Cerebellar nuclear complex (tissue), 1 donor: ENCODE measurements at places on chromosomes 1 and 21.
A peak's percentile ranks its signal among the peaks of the same experiment; 100 is the strongest.

- DNase-seq, result no peak
Observed at GRCh38 chr1:206049919-206050600, 2.9 kb upstream of the RHEX start.

GRCh38 chr1:54094001-54094729, 40.8 kb downstream of the TCEANC2 start:
- no peak for DNase-seq

- DNase-seq, result no peak
Observed at GRCh38 chr1:19351873-19352272, 39.7 kb downstream of the SLC66A1 start.

DNA sequence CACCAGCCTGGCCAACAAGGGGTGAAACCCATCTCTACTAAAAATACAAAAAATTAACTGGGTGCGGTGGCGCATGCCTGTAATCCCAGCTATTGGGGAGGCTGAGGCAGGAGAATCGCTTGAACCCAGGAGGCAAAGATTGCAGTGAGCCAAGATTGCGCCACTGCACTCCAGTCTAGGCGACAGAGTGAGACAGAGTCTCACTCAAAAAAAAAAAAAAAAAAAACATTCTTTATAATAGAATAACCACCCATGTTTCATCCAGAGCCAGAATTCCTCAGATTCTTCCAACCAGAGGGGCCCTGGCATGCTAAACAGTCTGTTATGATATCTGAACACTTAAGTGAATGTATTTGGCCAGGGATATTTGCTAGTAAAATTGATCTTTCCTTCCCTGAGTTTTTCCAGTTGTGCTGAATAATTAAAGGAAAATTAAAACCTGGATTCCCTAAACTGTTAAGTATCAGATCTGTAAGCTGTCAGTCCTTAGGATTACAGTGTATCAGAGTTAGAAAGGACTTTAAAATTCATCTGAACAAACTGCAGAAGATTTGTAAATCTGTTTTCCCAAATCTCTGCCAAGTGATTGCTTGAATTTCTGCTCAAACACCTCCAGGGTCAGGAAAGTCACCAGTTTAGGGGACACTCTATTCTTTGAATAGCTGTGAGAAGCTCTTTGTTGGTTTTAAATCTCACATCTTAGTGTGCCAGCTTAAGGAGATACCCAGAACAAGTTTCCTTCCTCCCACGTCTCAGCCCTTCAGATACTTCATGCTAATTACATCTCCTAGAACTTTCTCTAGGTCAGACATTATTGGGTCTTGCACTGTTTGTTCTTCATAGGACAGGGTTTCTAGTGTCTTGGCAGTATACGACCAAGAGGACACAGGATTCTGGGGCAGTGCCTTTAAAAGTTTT, 84.6 kb upstream of the BMP8A start:
- no peak for DNase-seq

DNA sequence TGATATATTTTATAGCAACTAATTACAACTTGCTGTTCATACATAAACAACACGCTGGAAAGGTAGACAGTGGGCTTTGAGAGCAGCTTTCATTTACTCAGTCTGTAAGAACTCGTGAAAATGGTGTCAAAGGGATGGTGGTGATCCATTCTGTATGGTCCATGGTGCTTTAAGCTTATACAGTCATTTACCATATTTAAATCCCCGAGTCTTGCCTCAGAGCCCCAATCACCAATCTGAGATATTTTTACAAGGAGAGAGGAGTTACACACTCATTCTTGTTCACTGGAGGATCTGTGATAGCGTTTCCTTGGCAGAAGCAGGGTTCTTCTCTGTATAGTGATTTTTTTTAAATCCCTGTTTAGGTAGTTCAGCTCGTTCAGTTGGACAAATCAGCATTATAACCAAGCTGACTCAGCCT, 694.6 kb downstream of the USP25 start:
- peak; percentile 20 for DNase-seq

DNA sequence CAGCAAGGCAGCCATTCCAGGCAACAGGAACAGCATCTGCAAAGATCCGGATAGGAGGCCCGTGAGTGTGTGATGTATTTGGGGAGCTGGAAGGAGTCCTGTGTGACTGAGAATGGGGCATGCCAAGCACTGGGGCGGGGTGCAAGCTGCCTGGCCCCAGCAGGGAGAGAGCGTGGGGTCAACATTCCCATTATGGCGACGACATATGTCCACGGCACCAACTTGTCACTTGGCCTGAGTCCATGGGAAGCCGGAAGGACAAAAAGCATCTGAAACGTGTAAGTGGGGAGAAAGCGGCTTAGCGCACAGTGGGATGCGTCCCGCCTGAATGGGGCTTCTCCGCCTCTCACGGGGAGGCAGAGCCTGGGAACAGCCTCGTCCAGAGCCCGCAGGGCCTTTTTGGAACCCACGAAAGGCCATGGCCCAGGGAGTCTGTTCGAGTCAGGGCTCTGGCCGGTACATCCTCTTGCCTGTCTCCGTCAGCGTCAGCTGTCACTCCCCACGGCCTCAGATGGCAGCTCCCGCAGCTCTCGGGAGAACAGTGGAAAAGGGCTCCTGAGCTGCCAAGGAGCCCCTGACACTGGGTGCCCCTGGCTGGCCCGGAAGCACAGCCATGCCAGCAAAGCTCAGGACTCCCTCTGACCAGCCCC, 12.4 kb downstream of the EPHB2 start:
- DNase-seq, result no peak

DNA sequence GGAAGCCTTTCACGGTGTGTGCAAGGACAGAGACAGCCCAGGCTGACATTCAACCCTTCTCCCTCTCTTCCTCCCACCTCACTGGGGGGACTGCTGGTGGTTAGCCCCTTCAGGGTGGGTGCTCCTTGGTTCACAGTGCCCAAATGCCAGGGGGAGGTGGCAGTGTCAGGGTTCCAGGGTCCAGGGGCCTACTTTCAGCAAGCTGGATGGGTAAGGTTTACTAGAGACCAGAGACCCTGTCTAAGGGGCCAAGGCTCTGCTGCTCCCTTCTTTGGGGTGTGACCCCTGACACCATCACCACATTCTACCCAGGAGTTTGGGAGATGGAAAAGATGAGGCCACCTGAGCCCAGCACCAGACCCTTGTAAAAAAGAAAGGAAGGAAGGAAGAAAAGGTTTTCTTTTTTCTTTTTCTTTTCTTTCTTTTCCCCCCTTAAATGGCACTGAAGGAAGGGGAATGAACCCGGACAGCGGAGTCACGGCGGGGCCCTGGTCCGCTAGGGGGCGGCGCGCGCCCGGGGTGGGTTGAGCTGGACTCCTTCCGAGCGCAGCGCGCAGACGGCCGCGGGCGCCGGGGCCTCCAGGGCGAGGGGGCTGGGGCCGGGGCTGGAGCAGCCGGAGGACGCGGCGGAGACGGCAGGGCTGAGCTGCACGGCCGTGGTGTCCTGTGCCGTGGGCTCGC, 18.8 kb downstream of the KNCN start:
- DNase-seq, result no peak

GRCh38 chr1:9486466-9487140, 52.7 kb upstream of the SLC25A33 start:
- DNase-seq, result no peak

DNA sequence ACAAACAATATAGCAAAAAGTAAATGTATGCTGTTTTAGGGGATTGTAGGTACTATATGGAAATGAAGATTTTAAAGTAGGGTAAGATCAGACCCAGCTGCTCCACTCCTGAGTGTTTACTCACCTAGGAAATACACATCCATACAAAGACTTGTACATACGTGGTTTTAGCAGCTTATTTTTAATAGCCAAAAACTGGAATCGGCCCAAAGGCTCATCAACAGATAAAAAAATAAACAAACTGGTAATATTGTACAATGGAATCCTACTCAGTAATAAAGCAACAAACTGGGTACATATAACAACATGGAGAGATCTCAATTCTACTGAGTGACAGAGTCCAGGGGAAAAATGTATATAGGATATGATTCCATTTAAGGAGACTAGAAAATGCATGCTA, 179.2 kb upstream of the TMEM51 start:
- DNase-seq, result no peak

DNA sequence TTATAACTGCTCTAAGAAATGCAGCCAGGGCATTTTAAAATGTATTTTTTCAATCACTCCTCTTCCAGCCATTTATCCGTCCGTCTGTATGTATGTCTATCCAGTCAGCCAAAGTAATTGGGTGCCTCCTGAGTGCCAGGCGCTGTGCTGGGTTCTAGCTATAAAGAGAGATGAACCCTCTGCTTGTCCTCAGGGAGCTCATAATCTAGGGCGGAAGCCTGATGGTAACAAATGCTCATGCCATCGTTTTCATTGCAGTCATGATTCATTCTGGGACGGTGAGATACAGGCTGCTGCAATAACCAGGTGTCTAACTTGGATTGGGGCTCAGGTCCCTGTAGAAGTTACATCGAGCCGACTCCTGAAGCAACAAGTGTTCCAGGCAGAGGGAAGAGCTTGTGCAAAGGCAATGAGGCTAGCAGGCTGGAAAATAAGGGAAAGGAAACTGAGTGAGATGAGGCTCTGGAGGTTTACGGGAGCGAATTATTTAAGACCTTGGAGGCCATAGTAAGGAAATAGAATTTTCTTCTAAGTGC, 11.6 kb downstream of the IFI6 start:
- no peak for DNase-seq

DNA sequence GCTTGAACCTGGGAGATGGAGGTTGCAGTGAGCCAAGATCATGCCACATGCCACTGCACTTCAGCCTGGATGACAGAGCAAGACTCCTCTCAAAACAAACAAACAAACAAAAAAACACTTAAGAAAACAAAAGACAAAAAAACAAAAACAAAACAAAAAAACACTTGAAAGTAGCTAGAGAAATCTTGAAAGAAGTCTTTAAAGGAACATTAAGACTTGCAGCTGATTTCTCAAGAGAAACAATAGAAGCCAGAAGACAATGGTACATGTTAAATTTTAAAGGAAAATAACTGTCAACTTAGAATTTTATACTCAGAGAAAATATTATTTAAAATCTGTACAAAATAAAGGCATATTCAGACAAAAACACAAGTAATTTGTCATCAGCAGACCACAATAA, 71.3 kb downstream of the HLX start:
- no peak for DNase-seq

GRCh38 chr1:173347282-173347818, 129.8 kb upstream of the PRDX6 start:
- no peak for DNase-seq

DNA sequence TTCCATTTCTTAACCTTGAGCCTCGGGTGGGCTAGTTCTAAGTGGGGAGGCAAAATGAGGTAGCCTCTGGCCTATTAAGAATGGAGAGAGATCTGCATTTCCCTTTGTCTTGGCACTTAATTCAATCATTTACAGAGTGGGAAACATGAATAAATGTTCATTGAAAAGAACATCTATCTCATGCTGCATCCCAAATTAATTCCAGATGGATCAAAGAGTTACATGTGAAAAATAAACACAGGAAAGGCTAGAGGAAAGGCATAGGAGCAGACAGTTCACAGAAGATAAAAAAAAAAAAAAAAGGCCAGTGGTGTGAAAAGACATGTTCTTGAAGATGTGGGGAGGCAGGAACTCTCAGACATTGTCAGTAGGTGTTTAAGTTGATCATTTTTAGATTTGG, 35.7 kb upstream of the EPS8L3 start:
- DNase-seq, result no peak

DNA sequence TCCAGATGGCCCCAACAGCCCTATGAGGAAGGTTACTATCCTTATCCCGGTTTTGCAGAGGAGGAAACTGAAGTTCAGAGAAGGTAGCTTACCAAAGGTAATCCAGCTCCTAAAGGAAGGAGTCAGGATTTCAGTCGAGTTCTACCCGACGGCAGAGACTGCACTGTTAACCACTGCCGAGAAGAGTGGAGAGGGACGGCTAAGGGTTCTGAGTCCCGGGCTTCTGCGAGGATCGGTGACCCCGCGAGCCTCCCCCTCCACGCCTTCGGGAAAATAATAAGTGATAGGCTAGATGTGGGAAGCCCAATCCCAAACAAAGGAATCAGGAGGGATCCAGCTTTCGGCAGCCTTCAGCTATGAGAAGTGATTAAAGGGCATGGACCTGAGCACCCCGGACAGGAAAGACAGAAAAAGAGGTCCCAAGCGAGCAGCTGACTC, 587 bp downstream of the TMEM53 start:
- no peak for DNase-seq

DNA sequence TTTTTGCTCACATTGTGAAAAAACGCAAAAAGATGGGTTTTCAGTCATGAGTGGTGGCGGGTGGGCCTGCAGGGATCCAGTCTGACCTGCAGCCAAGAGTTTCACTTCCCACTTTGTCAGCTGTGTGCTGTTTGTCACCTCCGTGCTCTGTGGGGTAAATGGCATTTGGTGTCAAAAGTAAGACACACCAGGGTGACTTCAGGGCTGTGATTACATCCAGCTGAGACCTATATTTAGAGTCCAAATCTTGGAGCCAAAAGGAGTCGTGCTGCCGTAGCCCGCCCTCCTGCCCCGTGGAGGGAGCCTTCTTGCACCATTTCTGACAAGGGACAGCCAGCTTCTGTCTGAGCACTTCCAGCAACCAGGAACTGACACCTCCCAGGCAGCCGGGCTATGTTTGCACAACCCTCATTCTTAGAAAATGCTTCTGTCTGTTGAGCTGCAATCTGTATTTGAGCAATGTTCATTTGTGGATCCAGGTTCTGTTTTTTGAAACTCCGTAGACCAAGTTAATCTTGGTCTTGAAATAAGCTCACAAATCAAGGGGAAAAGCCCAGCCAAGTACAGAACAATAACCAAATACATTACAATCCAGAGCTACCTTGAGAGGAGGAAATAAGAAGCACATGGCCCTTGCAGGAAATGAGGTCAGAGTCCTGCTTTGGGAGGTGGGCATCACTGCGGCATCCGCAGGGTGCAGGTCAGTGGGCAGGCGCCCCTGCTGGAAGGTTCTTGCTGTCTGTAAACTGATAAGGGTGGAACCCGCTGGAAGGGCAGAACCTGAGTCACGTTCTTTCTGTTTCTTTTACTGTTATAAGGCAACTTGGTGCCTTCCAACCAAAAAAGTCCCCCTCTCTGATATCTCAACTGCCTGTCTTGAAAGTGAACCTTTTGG, 14.4 kb downstream of the ABCG1 start:
- DNase-seq, result no peak

DNA sequence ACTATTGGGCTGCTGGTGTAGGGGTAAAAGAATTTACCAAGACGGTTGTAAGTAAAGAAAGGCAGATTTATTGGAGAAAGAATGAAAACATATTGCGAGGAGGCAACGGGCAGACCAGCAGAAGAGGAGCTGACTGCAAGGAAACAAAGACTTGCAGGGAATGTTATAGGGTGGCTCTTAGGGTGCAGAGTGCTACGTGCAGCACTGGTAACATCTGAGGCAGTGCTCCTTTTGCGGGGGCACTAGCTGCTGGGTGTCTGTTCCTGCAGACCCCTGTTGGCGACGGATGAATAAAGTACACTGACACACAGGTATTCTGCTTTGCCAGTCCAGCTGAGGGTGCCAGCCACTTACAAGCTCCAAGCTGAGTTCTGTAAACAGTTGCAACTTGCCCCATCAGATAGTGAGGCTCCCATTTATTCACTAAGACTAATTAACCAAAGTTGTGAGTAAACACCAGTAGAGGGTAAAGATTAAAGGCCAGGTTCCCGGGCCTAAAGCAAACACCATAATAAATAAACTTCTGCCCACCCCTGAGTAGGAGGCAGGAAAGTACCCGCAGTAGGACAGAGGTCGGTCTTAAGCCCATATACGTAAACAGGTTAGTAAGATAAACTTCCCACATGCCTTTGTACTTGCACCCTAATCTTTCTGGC, 140.2 kb upstream of the KCNK1 start:
- DNase-seq, result no peak
